COLO829 (cell line): ENCODE measurements at places on chromosomes 4 and X.

- DNase-seq = no peak
These were observed 83.4 kb downstream of the UCHL1 start for GRCh38 chr4:41339812-41340809.

DNA sequence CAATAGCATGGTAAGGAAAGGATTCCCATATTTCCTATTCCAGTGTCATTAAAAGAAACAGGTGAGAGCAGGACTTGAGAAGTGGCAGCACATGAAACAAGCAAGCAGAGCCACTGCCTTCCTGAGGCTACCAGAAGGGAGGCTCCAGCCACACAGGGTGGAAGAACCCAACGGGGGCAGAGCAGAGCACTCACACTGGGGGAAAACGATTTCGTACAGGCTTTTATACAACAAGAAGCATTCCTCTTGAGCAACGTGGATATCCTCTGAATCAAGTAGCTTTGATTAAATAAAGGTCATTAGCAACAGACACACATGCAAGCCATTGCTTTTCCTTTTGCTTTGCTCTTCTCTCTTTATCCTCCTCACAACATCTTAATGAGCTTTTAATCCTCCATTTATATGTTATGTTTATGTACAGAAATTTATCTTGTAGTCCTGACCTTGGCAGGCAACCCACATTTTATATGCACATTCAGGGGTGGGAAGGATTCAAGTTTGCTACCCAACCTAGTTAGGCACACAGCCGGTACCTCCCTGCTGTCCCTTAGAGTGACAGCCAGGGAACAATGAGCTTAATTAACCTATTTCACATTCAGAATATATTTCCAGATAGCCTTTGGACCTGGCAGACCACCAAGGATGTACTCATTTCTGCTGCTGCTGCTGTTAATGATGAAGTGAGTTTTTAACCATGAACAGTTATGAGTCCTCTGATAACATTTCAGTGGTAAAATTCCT lies 202.1 kb downstream of the ARHGAP24 start:
- DNase-seq = no peak

DNA sequence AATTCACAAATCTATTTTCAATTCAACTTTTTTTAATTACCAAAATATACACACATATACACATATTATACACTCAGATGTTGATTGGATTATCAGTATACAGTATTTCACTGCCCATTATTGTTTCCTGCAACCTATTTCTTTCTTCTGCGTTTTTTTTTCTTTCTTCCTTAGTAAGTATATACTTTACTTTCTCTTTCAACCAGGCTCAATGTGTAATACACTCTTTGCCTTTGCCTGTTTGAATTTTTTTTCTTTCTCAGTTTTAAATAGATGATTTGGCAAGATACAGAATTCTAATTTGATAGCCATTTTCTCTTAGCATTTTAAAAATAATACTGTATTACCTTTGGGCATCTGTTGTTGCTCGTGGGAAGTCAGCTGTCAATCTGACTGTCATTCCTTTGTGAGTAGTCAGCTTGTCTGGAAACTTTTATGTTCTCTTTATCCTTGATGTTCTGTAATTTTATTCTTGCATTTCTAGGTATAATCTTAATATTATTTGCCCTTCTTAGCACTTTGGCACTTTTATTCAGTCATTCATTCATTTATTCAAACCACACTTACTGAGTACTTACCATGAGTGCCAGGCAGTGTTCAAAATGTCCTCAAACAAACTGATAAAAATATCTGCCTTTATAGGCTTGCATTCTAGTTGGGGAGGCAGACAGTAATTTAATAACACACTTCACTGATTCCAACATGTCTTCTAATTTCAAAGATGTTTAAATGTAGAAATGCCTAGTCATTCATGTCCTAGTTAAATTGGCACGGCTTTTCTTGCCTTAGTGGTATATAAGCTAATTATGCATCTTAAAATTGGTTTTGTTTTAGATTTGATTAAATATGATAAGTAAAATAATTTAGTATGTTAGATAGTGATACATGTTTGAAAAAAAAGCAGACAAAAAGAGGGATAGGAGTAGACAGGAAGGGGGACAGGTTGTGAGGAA lies 3.7 kb downstream of the USP38 start:
- no peak for DNase-seq

GRCh38 chr4:27096142-27096824 lies 235.6 kb downstream of the STIM2 start:
- no peak for DNase-seq

DNA sequence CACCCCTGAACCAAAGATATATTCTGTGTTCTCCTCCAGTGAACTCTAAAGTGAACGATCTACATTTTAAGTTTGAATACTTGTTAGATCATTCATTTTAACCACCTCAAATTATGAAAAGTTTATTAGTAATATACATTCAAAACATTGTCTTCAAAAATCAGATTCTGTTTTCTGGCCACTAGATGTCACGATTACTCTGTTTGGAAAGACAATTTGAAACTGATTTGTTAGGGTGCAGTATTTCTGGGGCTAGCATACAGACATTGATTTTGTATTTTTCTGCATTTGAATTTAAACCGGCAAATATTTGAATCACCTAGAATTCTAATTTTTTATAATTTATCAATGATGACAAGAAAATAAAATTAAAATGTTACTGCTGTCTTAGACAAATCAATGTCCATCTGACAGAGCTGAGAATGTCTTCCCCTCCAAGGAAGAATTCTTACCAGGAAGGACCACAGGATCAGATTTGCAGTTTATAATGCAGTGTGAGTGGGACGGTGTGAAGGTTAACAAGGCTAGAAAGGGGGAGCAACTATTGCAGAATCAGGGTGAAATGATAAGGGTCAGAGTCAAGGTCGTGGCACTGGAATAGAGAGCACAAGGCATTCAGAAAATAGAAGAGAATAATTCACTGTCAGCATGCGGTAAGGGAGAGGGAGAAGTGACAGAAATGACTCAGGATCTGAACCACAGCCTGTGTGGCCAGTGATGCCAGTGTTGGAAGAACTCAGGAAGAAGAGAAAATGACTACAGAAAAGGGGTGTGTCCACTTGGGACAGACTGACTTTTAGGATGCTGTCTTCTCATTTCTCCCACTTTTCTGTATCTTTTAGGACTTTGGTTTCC lies 91.6 kb downstream of the ANXA10 start:
- DNase-seq = peak; percentile 30

DNA sequence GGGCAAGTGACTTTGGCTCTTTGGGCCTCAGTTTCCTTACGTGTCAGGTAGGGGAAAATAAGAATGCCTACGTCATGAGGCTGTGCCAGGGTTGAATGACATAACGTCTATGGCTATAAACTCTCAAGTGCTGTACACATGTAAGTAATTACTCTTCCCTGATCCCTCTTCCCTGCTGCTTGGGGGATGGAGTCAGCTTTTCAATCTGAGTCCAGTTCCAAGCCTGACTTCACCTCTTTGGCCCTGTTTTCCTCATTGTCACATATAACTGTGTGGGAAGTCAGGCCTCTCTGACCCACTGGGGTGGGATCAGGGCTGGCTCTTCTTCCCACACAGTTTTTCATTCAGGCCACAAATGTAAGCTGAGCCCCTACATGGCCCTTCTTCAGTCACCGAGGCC lies 11.4 kb upstream of the CITED1 start:
- DNase-seq = no peak

DNA sequence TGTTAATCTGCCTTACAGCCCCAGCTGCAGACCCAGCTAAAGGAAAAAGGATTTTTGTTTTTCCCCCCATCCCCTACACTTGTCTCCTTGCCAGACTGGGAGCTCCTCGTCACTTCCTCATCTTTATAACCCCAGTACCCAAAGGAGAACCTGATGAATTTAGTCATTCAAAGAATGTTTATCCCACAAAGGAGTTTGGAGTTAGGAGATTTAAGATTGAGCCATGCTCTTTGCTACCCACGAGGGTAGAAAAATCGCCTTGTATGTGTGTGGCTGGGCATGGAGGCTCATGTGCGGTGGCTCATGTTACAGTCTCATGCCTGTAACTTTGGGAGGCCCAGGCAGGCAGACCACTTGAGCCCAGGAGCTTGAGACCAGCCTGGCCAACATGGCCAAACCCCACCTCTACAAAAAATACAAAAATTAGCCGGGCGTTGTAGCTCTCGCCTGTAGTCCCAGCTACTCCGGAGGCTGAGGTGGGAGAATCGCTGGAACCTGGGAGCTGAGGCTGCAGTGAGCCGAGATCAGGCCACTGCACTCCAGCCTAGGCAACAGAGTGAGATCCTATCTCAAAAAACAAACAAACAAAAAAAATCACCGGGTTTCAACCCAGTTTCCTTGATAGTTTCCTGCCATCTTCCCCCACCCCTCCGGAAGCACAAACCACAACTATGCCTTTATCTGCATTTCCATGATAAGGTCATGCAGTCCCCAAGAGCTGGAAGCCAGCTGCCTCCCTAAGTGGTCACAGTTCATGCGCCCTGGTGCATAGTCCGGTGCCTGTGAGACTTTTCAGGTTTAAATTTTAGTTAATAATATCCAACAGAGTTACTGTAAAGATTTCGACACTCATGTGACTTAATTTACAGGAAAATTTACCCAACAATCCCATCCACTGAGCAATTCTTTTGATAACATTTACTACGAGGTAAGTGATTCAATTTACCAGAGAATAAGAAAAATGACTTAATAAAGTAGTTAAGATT lies 1.5 kb downstream of the CFAP97 start:
- DNase-seq = no peak

DNA sequence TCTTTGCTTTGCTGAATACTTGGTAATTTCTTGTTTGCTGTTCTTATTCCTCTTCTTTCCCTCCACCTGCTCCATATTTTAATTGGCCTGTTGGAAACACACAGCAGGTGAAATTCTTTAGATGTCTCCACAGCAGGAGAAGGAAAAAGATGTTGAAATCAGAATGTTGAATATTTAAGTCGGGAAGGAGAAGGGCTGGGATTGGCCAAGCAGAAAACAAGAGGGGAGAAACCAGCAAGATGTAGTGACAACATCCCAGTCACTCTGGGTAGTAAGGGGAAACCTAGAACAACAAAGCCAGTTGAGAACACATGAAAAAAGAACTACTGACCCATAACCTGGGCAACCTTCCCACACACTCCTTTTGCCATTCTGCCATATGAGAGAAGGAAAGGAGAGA lies 37.3 kb upstream of the STAG2 start:
- DNase-seq = no peak

- no peak for DNase-seq
These were observed 90.6 kb upstream of the TBC1D9 start for GRCh38 chr4:140846736-140847135.

DNA sequence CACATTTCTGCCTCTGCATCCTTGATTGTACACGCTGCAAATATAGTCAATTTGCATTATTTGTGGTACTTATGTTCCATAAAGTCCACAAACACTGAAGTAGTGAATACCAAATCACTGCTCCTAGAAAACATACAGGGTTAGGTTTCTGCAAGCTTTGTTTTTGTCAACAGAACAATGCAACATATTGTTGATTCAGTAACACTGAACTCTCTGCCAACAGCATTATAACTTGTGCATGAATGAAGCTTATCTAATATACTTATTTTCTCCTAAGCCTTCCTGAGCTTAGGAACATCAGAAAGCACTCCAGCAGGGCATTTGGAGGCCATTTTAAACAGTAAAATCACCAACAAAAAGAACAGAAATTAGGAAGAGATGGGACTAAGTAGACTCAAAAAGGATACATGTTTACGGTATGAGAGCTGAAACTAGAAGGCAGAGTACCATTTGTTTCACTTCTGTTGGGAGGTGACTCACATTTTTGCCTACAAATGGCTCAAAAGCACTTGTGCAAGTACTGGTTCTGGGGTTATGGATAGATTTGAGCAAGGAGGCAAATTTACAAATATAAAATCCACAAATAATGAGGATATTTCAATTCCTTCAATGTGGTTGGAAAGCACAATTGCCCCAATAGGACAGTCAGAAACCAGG lies 14.1 kb downstream of the COX18 start:
- DNase-seq = peak; percentile 8

DNA sequence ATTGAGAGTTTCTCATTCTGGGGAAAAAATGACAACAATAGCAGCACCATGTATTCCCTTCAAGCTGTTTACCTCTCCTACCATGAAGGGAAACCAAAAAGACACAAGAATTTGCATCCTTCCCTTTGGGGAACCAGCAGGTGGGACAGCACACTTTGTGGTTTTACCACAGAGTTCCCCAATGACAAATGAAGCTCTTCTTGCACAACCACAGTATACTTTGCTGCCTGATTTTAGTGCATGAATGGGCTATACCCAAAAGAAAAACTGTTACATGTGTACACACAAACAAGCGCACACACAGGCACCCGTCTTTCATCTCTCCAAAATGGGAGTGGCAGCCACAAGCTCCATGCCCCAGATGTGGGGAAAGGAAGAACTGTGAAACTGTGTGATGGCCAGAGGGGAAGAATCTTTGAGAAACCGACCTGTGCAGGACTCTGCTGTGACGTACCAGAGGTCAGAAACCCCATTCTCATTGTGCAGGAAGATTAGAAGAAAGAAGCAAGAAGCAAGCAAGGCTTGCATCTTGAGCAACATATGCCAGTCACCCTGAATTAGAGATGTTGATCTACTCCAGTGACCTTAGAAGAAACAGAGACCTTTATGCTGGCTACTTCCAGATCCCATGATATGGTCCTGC lies 2.7 kb upstream of the MAML3 start:
- DNase-seq = no peak

GRCh38 chr4:128770807-128771206 lies 38.7 kb upstream of the JADE1 start:
- no peak for DNase-seq

GRCh38 chr4:139889264-139889663 lies 223.6 kb downstream of the MGST2 start:
- DNase-seq = no peak

GRCh38 chr4:95533254-95533653 lies 15.5 kb downstream of the UNC5C start:
- no peak for DNase-seq

DNA sequence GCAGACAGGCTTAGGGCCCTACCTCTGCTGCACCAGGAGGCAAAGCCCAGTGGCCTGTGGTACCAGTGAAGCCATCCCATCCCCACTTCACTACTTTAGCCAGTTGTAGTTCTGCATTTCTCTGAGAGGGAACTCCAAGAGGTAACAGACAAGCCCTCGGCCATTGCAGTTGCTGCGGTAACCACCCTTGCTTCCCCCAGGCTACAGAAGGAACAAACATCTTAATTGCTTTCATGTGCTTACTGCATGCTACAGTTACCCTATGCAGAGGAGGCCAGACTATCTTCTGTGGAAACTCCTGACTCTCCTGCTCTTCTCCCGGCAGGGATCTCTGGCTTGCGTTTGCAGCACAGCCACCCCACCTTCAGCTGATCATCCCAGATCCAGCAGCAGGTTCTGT lies 67.8 kb downstream of the SPIN4 start:
- no peak for DNase-seq

DNA sequence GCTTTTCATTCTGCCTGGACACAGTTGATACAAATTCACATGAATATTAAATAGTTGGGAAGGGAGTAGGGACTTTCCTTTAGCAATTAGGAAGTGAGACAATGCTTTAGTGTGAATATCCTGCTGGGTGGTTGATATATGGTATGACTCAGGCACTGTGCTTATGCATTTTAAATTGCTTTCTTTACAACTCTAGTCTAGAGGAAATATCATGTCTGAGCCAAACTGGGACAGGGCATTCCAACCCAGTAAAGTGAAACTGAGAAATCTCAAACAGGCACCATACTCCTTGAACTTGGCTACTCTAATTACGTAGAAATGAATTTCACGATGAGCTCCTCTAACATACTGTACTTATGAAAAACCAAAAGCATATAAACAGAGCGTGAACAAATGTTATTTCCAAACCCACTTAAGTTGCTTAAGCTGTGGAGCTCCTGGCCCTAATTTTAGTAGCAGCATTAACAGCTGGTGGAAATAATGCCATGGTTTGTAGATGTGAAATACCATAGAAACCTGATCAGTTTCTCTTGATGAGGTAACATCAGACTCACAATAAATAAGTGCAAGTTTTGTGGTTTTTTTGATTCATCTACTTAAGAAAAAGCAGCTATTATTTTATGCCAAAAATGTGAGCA lies 242.9 kb upstream of the GK2 start:
- DNase-seq = peak; percentile 26
